ENCODE measurements at places on chromosomes 4 and X.

DNA sequence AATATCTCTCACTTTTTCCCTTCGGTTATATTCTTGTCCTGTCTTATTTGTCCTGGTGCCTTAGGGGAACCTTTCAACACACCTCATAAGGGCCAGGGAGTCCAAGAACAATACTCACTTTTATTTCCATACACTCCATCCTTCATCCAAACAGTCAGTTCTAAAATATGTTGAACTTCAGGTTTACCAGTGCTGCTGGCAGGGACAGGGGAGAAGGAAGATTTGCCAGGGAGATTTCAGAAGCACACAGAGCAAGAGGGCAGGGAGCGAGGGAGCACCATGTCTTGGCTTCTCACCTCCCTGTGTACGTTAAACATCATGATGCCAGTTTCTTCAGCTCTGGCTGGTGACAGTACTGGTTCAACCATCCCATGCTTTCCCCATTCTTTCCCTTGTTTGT is 631.1 kb upstream of the FAT1 start:
- DNase-seq = no peak

GRCh38 chrX:13955975-13956374 is 73.7 kb downstream of the GEMIN8 start:
- no peak for DNase-seq

DNA sequence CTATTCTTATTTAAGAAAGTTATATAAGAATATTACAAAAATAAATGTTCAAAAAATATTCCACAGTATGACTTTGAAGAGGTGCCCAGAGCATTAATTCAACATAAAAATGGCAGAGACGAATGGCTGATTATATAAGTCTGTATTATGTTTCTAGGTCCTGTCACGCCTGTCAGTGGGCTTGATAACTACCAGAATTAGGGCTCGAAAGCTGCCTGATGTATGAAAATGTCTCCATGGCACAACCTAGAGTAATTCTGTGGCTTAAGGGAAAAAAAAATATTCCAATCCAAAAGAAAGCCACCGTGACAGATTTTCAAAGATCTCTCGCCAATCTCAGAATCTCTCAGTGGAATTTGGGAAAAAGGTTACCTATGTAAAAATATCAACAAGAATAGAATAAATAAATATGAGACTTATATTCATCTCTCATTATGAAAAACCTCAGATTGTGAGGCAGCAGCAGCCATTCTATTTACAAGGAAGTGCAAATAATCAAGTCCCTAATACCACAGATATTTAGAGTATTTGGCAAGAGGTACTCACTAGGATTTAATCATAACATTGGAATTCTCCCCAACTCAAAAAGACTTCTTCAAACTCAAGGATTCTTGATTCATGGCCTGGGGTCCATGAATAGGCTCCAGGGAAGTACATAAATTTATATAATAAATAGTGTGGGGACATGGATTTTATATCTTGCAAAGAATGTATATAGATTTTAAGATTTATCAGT is 489.1 kb upstream of the INTU start:
- DNase-seq = peak; percentile 91

- DNase-seq = peak; percentile 3
Measured at GRCh38 chr4:95637043-95637600, 88.3 kb upstream of the UNC5C start.

DNA sequence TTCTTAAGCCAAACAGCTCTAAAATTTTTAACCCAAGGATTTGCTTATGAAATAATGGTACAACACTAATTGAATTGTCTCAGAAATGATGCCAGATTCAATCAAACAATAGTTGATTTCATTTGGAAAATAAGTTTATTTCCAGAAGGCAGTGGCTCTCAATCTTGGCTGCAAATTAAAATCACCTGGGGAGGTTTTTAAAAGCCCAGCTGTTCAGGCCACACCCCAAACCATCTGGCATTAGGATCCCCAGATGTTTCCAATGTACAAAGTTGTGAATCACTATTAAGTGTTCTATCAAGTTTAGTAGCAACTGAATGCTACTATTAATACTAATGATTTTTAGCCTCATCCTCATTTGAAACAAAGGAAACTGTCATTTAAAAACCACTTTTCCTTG is 22.2 kb downstream of the TMEM184C start:
- DNase-seq = no peak

GRCh38 chrX:18994713-18995112 is 10.8 kb upstream of the PHKA2 start:
- peak; percentile 85 for DNase-seq

GRCh38 chrX:85024562-85024961 is 20.9 kb downstream of the APOOL start:
- DNase-seq = no peak

- no peak for DNase-seq
Measured at GRCh38 chr4:55409468-55410171, 13.9 kb downstream of the TMEM165 start.

Data from astrocyte (in vitro differentiated cells and primary cell).